ENCODE measurements at places on chromosomes 16 and 17.

DNA sequence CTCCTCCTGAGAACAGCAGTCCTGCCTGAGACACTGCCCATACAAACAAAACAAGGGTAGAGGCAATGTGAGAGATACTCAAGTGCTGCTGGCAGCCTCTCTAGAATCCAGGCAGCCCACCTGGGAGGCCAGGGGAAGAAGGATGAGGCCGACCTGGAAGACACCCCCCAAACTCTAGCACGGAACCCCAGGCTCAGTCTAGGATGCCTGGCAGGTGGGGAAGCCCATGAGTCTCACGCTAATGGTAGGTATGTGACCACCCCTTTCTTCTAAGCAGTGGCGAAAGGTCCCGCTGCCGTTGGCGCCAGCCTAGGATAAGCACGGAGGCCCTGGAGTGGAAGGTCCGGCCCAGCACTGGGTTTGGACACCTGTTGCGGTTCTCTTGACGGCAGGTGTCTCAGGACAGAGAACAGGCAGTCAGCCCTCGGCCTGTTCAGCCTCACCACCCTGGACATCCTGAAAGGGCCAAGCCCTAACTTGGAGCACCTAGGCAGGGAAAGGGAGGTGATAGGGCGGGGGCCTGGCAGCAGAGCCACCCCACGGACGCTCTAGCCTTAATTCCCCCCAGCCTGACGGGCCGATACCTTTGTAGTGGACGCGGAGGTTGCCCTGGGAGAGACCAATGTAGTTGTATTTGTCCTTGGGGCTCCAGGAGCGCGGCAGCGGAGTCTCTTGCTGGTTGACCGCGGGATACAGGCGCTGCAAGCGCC is 487 bp downstream of the RANBP10 start:
- DNase-seq: no peak

DNA sequence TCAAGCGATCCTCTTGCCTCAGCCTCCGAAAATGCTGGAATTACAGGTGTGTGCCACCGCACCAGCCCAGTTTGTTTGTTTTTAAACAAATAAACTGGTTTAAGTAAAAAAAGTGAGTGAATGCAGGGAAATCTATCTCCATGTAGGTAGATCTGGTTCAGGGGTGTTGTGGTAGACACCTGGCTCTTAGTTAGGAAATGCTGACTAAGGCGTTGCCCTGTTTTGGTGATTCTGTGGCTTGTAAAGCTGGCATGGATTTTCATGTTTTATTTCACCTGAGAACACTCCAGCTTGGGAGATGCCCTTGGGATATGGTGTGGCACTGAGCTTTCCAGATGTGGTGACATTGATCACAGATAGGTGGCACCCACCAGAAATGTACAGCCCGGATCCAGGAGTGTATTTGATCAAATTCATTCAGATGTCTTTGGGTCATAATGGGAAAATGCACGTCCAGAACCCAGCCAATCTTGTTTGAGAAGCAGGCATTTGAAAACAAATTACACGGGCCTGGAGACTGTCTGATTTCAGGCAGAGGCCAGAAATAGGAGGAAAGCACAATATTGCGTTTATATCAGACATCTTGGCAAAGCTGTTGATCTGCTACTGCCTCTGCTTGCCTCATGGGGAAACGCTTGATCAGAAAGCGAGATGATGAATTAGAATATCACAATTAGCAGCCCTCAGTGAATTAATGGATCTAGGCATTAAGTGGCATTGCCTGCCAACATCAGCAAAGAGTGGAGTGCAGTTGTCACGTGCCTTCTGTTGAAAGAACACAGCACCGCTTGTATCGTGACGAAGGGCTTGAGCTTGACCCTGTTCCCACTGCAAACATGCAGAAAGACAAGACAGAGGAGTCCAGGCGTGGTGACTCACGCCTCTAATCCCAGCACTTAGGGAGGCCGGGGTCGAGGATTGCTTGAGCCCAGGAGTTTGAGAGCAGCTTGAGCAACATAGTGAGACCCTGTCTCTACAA is 7.3 kb upstream of the IL34 start:
- peak; percentile 64 for DNase-seq

DNA sequence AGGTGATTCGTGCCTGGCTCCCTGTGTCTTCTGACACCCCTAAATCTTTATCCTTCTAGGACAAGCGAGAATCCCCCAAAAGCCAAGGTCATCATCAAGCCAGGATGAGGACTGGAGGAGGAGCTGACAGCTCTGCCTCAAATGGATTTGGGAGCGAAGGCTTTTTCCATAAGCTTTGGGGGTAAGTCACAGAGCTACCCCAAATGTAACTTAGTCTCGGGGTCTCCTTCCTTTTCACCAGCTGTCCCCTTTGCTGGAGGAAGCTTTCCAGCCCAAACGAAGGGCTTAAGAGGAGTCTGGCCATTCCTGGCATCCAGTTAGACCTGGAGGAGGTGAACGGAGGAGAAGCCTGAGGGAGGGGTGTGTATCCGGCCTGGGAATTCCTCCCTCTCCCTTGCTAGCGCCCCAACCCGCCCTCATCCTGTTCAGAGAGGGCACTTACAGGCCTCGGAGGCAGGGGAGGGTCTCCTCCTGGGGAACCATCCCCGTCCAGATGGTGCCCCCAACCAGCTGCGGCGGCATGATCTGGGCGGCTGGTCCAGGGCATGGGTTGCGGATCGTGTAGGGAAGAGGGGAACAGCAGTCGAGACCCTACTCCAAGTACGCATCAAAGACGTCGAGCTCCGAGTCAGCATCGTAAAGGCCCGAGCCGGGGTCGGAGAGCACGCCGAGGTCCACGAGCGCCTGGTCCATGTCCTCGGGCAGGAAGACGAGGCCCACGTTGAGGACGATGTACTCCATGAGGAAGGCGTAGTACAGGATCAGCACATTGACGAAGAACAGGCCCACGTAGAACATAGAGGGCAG is 938 bp downstream of the DEXI start:
- no peak for DNase-seq

- no peak for DNase-seq
Observed at GRCh38 chr16:84232969-84233368, 6.8 kb downstream of the KCNG4 start.

GRCh38 chr17:9208381-9209105 is 187.2 kb downstream of the NTN1 start:
- no peak for DNase-seq

DNA sequence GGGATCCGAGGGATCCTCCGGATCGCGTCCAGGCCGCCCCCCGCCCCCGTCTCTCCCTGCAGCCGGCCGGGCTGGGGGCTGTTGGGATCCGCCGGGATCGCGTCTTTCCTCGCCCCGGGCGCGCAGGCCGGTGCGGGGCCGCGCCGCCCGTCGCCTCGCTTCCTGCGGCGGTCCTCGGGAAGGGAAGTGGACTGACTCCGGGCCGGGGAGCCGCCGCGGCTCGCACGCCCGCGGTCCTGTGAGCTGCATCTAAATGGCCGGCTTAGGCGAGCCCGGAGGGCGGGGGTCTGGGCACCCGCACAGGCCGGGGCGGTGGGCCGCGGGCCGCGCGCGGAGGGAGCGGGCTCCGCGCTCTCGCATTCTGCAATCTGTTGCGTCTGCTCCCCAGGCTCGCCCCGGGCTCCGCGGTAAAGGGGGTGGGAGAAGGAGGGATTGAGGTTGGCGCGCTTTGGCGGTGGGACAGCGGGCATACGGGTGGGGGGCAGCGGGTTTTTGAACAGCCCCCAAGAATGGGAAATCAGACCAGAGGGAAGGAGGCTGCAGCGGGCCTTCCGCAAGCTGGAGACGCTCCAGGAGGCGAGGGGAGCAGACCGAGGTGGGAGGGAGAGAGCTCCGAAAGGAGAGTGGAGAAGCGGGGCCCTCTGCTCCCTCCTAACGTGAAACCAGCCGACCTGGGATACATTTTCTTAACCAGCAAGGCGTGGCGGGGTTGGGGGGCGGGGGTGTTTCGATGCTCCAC is 2.2 kb downstream of the TMEM132E start:
- DNase-seq: peak; percentile 14

- no peak for DNase-seq
Observed at GRCh38 chr17:69749911-69750310, 325.1 kb upstream of the KCNJ16 start.

GRCh38 chr17:33049781-33050414 is 58.3 kb downstream of the SPACA3 start:
- peak; percentile 41 for DNase-seq

DNA sequence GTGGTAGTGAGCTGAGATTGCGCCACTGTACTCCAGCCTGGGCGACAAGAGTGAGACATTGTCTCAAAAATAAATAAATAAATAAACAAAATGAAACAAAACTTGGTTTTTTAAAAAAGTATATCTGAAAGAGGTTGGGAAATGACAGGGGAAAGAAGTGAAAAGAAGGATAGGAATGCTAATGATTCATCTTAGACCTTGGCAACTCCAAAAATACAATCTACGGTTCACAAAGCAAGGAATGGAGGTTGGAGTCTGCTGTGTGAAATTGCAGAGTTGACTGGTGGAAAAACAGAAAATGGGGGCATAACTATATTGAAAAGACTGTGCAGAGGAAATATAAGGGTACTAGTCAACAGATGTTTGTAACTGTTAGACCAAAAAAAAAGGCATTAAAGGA is 40.0 kb upstream of the CD300E start:
- no peak for DNase-seq

DNA sequence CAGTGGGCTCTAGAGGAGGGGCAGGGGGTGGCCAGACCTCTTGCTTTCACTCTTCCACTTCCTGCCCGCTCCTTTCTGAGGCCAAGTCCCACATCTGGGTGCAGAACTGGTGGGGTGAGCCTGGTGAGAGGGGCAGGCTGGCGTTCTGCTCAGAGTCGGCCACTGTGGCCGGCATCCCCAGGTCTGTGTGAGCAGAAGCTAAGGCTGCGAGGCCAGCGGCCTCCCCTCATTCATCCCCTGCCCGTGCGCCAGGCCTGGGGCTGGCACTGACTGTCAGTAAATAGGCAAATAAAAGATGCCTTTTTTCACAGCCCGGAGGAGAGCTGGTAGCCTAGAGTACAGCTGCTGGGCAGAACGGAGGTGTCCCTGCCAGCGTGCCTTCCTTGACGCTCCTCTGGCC is 1.2 kb downstream of the DEF8 start:
- DNase-seq: no peak

- no peak for DNase-seq
Observed at GRCh38 chr16:54359081-54359480, 72.5 kb upstream of the IRX3 start.

- DNase-seq: peak; percentile 46
Observed at GRCh38 chr16:55487048-55487803, 8.2 kb downstream of the MMP2 start.

- DNase-seq: no peak
Observed at GRCh38 chr17:16086957-16087356, 87.3 kb downstream of the TTC19 start.

- peak; percentile 87 for DNase-seq
Observed at GRCh38 chr17:81885869-81886548, 5.4 kb downstream of the ALYREF start.

DNA sequence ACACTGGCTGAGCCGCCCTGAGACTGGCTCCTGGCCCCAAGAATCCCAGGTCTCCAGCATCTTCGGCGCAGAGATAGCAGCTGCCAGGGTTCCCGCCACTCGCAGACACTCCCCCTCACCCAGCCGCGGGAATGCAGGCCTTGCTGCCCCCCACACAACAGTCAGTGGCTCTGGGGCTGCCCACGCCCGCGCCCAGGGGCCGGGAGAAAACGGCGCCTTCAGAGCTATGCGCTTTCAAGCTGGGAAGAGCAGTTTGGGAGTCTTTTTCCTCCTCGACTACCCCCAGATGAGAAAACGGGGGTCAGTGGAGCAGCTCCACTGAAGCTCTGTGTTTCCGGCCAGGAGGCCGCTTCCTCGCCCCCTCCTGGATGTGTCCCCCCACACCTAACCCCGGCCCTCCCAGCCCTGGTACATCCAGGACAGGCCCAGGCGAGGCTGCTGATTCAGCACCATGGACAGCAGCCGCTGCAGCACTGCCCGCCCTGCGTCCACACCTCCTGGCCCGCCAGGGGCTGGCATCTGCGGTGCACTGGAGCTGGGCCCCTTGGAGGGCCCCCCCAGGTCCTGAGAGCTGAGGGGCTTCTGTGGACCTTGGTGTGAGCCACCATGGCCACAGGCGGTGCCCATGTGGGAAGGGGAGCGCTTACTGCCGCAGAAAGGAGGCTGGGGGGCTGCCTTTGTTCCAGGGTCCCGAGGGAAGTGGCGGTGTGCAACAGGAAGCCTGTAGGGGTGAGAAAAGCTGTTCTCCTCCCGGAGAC is 35.7 kb downstream of the CACNA1H start:
- peak; percentile 79 for DNase-seq

DNA sequence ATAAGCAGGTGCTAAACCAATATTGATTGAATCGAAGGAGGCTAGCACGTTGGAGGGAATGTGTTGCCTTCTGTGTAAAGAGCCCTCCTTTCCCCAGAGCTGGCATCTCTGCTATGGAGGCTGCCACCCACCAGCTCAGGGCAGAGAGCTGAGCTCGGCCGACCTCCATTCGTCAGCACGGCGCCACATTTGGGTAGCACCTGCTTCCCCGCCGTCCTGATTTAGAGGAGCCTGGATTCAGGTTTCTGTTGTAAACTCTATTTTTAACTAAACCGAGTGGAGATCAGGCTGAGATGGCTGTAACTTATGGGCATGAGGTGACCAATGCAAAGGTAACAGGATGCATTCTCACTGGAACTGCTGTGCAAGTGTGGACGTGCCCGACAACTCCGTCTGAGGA is 172.5 kb downstream of the CCDC182 start:
- no peak for DNase-seq

Data from astrocyte of the hippocampus (primary cell).